ENCODE measurements at places on chromosomes 16 and 17. TPM values are rescaled to one million over a fixed set of nuclear protein-coding genes. Genes with fewer than 3 reads are reported as not detected.
A peak's percentile ranks its signal among the peaks of the same experiment; 100 is the strongest.

DNA sequence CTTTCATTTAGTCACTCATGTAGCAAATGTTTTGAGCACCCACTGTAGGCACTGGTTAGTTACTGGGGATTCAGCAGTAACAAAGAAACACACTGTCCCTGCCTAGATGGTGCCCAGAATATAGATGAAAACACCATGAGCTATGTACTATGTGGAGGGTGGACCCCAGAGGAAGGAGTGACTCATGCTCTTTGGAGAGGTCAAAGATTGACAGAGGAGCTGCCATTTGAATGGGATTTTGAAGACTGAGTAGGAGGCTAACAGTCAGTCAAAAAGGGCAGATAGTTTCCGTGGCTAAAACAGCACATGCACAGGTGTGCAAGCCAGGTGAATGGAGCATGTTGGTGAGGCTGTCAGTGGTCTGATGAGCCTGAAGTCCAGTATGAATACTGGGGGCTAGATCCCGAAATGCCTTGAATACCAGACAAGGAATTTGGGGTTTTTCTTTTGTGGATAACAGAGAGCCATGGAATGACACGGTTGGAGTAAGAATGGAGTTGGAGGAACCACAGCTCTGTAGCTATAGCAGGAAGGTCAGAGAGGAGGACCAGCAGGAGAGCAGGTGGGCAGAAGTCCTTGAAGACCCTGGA, 6.1 kb downstream of the IL21R start:
- peaks cover 65% of the 10 kb centered on the region for H3K4me1 ChIP-seq
- H3K4me3 ChIP-seq, result peak overlapping the region; percentile 58
- H3K27me3 ChIP-seq, result no peaks in the 10 kb centered on the region
- H3K36me3 ChIP-seq, result peaks cover 33% of the 10 kb centered on the region
- DNase-seq, result no peak

GRCh38 chr17:64702815-64703214, 40.7 kb upstream of the SMURF2 start:
- DNase-seq, result no peak
- H3K4me3 ChIP-seq, result no peak overlapping the region
- peaks cover 13% of the 10 kb centered on the region for H3K27me3 ChIP-seq
- no peak overlapping the region for H3K27ac ChIP-seq
- no peaks in the 10 kb centered on the region for H3K36me3 ChIP-seq

DNA sequence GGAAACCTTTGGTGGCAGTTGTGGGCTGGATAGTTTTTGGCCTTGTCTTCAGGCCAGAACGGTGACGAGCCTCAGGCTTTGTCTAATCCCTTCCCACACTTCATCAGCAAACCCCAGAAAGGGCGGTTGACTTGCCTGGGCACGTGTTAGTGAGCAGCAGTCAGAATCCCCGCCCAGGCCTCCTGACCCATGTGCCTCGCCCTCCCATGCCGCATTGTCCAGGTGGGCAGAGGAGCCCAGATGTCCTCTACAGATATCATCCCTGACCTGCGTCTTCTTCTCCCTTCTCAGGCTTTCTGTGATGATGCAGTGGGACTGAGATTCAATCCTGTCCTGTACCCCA, 82.5 kb downstream of the OR1D5 start:
- H3K4me1 ChIP-seq, result no peaks in the 10 kb centered on the region
- no peak for DNase-seq
- H3K4me3 ChIP-seq, result no peak overlapping the region
- H3K36me3 ChIP-seq, result no peaks in the 10 kb centered on the region
- no peak overlapping the region for H3K27ac ChIP-seq
- H3K27me3 ChIP-seq, result no peaks in the 10 kb centered on the region

GRCh38 chr16:24286741-24287405, 30.7 kb downstream of the CACNG3 start:
- H3K27ac ChIP-seq, result no peak overlapping the region
- DNase-seq, result no peak
- peaks cover 21% of the 10 kb centered on the region for H3K27me3 ChIP-seq

- no peak for DNase-seq
- H3K27ac ChIP-seq, result no peak overlapping the region
- H3K4me1 ChIP-seq, result peaks cover 25% of the 10 kb centered on the region
- H3K36me3 ChIP-seq, result peaks cover 24% of the 10 kb centered on the region
- H3K27me3 ChIP-seq, result no peaks in the 10 kb centered on the region
These were observed 17.4 kb upstream of the ERN1 start for GRCh38 chr17:64147110-64148016.

DNA sequence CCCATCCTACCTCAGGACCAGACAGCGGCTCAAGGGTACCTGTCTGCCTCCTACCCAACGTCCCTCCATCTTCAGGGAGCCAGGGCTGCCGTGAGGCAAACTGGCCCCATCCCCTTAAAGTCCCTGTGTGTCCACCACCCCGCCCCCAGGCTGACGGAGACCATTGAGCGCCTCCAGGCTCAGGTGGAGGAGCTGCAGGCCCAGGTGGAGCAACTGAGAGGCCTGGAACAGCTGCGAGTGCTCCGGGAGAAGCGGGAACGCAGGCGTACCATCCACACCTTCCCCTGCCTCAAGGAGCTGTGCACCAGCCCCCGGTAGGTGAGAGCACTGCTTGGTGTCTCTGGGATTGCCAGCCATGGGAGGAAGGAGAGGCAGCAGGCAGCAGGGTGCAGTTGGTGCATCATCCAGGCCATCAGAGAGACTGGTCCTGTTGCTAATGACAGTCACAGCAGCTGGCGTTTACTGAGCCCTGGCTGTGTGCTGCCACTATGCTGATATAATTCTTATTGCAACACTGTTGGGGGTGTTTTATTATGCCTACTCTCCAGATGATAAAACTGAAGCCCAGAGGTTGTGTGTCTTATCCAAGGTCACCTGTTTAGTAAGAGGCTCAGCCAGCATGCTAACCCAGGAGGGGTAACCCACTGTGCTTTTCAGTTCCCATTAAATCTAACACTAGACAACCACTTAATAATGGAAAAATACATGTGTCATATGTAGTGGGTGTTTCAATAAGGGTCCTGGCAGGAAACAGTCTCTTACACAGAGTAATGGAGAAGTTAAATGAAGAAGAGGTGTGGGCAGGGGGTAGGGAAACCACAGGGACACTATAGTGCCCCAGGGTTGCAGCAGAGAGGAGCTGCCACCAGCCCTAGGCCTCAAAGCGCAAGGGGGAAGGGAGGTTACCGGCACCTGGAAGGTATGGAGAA, 10.3 kb upstream of the MRPL58 start:
- no peaks in the 10 kb centered on the region for H3K27me3 ChIP-seq
- H3K36me3 ChIP-seq, result no peaks in the 10 kb centered on the region
- H3K4me3 ChIP-seq, result no peak overlapping the region
- H3K27ac ChIP-seq, result no peak overlapping the region
- no peak for DNase-seq

DNA sequence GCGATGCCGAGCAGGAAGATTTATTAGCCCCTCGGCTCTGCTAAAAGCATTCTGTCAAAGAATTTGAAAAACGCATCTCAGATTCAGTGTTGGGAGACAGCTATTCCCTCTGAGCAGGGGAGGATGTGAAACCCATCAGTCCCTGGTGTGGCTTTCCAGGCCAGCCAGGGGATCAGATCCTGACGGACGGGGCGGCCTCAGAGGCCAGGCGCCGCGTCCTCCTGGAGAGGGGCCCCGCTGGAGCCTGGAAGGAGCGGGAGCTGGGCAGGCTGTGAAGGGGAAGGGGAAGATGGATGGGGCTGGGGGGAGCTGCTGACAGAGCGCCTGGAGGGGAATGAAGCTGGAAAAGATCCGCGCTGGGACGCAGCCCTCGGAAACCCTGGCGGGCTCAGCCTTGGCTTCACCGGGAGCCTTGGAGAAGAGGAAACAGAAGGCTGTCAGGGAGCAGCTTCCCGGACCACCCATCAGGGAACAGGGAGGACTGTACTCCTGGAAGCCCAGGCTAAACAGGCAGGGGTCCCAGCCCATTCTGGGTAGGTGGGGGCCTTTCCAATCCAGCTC, 358.0 kb downstream of the C16orf95 start:
- no peak for DNase-seq
- no peaks in the 10 kb centered on the region for H3K36me3 ChIP-seq
- peaks cover 5% of the 10 kb centered on the region for H3K4me1 ChIP-seq
- no peak overlapping the region for H3K27ac ChIP-seq

- H3K4me3 ChIP-seq, result no peak overlapping the region
- no peaks in the 10 kb centered on the region for H3K4me1 ChIP-seq
- no peaks in the 10 kb centered on the region for H3K36me3 ChIP-seq
- DNase-seq, result no peak
These were observed 5.1 kb upstream of the CPSF4L start for GRCh38 chr17:73266796-73267195.

GRCh38 chr17:63274146-63274545, 172.0 kb downstream of the CYB561 start:
- no peak overlapping the region for H3K27ac ChIP-seq
- no peak overlapping the region for H3K4me3 ChIP-seq
- H3K27me3 ChIP-seq, result no peaks in the 10 kb centered on the region
- no peak for DNase-seq

DNA sequence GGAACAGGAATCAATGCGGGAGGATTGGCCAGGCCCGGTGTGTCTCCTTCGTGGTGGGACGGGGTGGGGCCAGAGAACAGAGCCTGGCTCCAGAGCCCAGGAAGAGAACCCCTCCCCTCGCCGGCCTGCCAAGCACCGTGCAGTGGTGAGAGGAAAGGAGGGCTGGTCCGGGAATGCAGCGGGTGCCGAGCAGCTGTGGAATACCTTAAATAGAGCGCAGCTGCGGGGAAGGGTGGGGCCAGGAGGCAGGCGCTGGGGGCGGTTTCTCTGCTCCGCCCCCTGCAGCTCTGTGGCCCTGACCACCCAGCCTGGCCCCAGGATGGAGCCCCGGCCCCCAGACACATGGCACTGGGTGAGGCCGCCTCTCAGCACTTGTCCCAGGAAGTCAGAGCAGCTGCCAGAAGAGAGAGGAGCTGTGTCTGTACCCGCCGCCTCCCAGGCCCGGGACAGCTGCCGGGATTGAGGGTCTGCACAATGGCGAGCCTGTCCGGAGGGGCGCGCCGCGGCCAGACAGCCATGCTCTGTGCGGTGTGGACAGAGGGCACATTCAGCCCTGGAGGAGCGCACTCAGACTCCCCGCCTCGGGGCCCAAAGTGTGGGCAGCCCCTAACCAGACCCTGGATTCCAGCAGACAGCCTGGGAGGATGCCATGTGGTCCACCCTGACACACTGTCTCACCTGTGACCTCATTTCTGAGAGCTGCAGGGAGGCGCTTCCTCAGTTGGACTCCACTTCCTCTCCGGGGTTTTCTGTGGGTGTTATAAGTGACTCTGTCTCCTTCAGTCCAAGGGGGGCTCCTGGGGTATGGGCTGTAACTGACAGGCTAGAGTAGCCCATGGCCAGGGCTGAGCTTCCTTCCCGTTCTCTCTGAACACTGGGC, 268.8 kb downstream of the SEC14L1 start:
- no peaks in the 10 kb centered on the region for H3K27me3 ChIP-seq
- H3K36me3 ChIP-seq, result peaks cover 37% of the 10 kb centered on the region
- H3K27ac ChIP-seq, result peak overlapping the region; percentile 84
- peak overlapping the region; percentile 73 for H3K4me3 ChIP-seq

Gene MMP28
- 0.75 TPM for total RNA-seq

Gene KRTAP2-3
- total RNA-seq, result not detected

Data from activated naive CD8-positive, alpha-beta T cell treated with anti-CD3 and anti-CD28 coated beads, Interleukin-2, amount 10 ng/mL, durations not matched to agents 7 days and 5 days (primary cell).